Fibroblast of skin of left quadriceps (primary cell): ENCODE measurements at places on chromosomes 4 and X.

DNA sequence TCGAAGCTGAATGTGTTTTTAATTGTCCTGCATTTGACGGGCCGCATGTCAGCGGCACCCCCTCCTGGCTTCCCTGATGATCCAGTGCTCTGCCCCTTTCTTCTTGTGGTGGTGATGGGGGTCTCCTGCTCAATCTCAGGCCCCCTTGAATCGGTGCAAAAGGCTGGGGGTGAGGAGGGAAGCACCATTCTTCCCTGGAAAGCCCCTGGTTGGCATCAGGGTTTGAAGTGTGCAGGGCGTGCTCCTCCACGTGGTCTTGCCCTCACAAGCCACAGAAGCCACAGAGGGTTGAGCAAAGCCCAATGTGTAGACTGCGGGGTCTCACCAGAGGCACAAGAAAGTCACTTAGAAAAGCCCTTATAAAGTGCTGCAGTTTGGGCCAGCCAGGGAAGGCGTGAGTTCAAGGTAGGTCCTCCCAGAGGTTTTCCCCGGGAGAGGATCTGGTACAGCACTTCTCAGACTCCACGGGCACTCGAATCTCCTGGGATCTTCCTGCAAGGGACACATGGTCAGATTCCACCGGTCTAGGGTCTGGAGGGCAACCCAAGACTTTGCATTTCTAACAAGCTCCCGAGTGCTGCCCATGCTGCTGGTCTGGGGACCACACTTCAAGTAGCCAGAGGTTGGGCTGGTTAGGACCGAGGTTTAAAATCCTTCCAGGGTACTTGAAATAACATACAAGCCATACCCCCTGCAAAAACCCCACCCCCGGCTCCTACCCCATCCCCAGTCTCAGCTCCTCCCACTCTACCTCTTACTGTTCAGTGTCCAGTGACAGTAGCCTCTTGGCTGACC, 35.1 kb downstream of the PSAPL1 start:
- no peak for DNase-seq

DNA sequence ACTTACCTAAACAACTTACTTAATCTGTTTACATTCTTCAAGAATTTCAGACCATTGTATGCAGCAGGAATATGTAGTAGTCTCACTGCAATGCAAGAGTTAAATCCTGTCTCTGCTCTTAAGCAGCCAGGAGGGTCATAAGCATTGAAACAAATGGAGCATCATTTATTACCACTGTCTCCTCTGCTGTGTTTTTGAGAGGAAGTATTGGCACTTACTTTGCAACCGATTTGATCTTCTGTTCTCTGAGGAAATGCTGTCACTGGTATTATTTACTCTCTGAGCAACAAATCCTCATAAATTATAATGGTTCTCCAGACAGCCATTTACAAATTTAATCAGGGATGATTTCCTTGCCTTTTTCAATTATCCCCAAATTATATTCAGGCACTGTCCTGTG, 1367.1 kb downstream of the STIM2 start:
- no peak for DNase-seq

GRCh38 chrX:124910611-124911010, 409.1 kb upstream of the TEX13C start:
- DNase-seq, result no peak

DNA sequence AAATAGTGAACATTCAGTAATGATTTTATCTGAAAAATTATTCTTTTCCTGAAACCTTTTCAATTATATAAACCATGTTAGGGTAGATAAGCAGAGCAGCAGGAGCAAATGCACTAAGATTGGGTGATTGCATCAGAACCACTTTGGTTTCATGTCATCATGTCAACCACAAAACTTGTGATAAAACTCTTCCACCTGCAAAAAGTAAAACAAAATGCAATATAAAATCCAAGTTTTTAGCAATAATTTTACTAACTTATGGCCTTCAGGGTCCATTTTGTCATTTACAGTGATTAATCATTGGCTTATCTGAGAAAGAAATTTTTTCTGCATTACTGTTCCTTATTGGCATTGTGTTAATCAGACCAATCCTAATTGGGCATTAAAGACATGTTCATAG, 42.4 kb downstream of the NHS start:
- no peak for DNase-seq

- DNase-seq, result no peak
These were observed 118.2 kb upstream of the KIT start for GRCh38 chr4:54539500-54540029.
